Fibroblast of the aortic adventitia (primary cell): ENCODE measurements at places on chromosomes 13 and 19.

- DNase-seq, result no peak
These were observed 5.4 kb upstream of the UBL3 start for GRCh38 chr13:29855784-29856183.

DNA sequence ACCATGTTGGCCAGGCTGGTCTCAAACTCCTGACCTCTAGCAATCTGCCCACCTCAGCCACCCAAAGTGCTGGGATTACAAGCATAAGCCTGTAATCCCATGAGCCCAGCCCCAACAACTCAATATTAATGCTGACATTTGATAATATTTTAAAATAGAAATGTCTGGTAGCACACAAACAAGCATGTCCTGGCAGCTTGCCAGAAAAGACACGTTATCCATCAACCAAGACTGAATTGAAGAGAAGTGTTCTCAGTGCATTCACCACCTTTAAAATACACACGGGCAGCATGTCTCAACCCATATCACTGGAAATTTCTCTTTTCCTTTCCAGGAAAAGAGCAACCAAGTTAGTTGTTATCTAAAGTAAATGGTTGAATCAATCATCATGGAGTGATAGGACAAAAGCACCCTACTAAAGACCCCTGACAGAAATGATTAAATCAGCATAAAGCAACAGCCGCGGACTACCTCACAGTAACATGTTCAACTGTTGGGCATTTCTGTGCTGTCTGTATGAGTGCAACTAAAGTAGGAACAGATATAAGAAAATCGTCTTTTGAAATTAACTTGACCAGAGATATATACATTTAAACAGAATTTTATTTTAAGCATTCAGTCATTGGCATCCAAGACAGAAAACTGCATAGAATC is 25.0 kb downstream of the LHFPL6 start:
- no peak for DNase-seq

DNA sequence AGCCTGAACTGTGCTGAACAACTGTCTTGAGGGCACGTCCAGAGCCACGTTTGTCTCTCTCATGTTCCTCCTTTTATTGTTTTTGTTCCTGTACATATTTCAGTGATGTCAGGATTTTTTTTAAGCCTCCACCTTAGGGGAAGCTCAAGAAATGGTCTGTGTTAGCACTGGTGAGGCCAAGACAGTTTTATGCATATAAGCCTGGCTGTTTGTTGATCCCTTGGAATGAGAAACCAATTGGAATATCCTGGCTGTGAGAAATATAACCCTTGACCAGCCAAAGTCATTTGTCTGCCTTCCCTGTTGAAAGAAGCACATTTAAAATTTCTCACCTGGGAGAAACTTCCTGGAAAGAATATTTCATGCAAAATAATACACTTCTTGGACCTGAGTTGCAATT is 115.8 kb downstream of the DNAJC15 start:
- DNase-seq, result no peak

DNA sequence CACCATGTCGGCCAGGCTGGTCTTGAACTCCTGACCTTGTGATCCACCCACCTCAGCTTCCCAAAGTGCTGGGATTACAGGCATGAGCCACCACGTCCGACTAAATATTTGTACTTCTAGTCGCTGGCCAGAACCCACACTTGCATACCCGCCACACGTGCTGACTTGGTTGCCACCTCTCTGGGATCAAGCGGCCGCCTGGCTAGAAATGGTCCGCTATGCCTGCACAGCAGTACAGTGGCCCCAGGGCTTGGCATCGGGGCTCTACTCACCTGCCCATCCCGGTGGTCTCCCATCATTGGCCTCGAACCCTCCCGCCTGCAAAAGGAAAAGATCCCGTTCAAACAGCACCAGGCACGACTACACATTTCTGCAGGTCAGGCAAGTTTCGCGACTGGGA is 23.7 kb upstream of the TINCR start:
- no peak for DNase-seq

DNA sequence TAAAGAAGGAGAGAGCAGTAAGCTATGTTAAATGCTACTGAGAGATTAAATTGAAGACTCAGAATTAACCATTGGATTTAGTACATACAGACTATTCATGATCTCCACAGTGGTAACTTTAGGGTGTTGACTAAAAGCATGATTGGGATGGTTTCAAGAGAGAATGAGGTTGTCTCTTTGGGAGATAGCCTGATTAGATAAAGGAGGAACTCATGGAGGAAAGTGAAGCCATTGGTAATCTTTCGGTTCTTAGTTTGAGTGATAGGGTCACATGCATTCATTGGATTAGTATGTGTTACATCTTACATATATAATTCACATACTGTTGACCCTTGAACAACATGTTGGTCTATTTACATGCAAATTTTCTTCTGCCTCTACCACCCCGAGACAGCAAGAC is 18.8 kb upstream of the KL start:
- no peak for DNase-seq

DNA sequence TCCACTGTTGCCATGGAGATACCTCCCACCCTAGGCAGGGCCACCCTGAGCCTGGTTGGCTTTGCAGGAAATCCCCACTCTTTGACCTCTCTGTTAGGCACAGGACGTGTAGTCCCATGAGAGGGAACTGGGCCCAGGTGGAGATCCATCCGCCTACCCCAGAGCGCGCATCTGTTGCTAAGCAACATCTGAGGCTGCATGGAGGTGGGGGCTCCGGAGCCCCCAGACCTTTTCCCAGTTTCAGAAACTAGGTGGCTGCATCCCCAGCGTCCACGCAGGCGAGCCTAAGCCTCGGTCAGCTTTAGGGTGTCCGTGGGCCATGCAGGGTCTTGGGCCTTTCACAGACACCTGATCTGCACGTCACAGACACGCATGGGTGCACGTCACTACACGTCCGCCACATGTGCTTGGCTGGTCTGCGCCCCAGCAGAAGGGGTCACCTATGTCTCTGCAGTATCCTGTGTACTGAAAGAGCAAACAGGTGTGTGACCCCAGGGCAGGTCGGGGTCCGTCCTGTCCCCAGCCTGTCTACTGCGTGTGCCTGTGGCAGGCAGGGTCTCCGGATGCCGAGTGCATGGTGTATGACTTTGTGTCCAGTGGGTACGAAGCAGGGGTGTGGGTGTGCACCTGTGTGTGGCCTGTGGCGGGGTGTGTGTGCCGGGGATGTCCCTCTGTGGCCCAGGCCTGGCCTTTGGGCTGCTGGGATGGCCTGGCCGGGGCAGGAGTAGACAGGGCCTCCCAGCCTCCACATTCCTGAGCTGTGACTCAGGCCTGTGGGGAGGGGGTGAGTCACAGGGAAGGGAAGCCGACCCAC is 4.1 kb upstream of the CIRBP start:
- DNase-seq, result peak; percentile 84

DNA sequence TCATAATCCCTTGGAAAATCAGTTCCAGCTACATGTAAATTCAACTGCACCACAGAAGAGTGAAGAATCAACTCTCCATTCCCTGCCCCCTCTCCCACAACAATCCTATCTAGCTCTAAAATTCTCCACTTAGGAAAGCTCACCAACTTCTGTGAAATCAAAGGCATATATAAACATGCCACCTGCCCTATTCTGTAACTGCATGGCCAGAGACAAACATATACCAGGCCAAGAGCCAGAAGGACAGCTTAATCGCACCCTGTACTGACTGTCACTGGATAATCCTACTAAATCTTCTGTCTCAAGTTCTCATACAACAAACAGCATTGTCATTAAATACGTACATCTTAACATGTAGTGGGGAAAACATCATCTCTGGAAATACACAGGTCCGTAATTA is 58.2 kb upstream of the EEF1AKMT1 start:
- DNase-seq, result no peak

- DNase-seq, result no peak
These were observed 17.2 kb upstream of the MRI1 start for GRCh38 chr19:13747098-13747453.

- DNase-seq, result no peak
These were observed 13.0 kb downstream of the TRIP10 start for GRCh38 chr19:6752256-6753177.

- no peak for DNase-seq
These were observed 1576.7 kb downstream of the SLITRK1 start for GRCh38 chr13:82305588-82305987.

GRCh38 chr13:101116341-101116740 is 300.0 kb downstream of the NALCN start:
- DNase-seq, result no peak

DNA sequence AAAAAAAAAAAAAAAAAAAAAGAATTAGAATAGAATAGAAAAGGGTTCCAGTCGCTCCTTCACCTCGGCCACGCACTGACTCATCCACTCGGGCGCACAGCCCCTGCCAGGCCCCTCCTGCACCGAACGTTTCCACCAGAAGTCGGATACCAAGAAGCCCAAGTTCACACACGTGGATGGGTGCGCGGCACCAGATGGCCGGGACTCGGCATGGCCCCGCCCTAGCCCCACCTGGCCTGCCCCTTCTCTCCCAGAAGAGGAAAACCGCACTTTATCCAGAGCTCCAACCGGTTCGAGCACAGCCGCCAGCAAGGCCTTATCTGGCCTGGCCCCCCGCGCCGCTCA is 5.9 kb downstream of the PRR36 start:
- DNase-seq, result no peak

GRCh38 chr13:113461022-113461751 is 7.9 kb upstream of the ADPRHL1 start:
- DNase-seq, result no peak

- peak; percentile 82 for DNase-seq
These were observed 15.2 kb downstream of the TPT1 start for GRCh38 chr13:45325806-45326205.

GRCh38 chr19:35718345-35719041 is 690 bp downstream of the KMT2B start:
- no peak for DNase-seq

- DNase-seq, result no peak
These were observed 1.8 kb downstream of the PCDH20 start for GRCh38 chr13:61413572-61414535.

DNA sequence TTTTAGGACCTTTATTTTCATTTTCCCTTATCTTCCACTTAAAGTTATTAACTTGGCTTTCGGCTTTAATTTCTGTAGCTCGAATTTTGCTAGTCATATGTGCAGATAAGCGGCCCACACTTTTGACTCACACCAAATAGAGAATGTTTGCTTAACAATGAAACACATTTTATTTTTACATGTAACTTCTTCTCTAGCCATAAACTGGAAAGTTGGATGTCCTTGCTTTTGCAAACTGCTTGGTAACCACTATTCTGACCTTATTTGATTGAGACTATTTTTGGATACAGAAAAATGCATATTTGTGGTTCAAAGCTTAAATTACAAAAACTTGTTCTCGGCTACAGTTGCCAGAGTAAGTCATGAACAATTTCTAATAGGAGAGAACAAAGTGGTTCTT is 600.0 kb downstream of the KCTD12 start:
- peak; percentile 90 for DNase-seq

GRCh38 chr13:20798027-20798426 is 24.3 kb upstream of the EEF1AKMT1 start:
- no peak for DNase-seq

GRCh38 chr19:14782626-14783409 is 4.5 kb upstream of the ADGRE2 start:
- no peak for DNase-seq

- DNase-seq, result no peak
These were observed 222.4 kb downstream of the SPRY2 start for GRCh38 chr13:80118506-80118905.

GRCh38 chr13:79282976-79283375 is 123.1 kb downstream of the RBM26 start:
- DNase-seq, result no peak

- peak; percentile 6 for DNase-seq
These were observed 42.8 kb downstream of the PIN1 start for GRCh38 chr19:9877780-9878510.

DNA sequence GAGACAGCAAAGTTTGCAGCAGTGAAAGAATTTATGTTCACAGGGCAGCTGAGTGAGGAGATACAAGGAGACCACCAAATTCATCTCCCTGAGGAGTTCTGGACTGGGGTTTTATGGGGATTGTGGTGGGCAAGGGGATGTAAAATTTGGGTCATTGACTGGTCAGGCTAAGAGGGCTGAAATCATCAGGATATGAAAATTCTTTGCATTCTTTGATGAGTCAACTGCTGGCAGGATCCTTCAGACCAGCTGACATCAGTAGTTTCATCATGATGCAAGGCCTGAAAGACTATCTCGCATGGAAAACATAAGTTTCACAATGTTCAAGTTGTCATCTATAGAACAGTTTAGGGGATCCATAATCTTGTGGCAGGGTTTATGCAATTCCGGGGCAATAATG is 869.5 kb upstream of the PCDH9 start:
- peak; percentile 0 for DNase-seq
